T47D (cell line): ENCODE measurements at places on chromosomes 4 and X.
A peak's percentile ranks its signal among the peaks of the same experiment; 100 is the strongest.

DNA sequence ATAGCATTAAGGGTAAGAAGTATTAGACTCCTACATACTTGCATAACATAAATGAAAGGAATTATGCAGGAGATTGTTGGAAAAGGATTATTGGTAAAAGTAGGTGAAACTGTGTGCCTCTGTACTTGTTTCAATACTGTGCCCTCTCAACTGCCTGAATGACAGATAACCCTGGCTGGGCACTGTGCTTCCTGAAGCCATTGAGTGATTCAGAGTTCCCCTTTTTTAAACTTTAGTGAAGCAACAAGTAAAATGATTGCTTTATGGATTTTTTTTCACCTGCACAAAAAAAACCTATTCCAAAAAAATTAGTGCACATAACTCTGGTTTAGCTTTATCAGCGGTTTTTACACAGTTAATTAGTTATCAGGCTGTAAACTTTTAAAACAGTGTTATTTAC is 204.8 kb downstream of the TRAM1L1 start:
- DNase-seq, result no peak

GRCh38 chr4:67545199-67546003 is at the start of gene CENPC:
Gene CENPC, minus strand, starts transcription at chr4:67545503. Its CDS starts 148 bp downstream, at chr4:67545355.
- peak; percentile 96 for DNase-seq

- DNase-seq, result no peak
These were observed 98.6 kb upstream of the TTC29 start for GRCh38 chr4:147044241-147044640.

DNA sequence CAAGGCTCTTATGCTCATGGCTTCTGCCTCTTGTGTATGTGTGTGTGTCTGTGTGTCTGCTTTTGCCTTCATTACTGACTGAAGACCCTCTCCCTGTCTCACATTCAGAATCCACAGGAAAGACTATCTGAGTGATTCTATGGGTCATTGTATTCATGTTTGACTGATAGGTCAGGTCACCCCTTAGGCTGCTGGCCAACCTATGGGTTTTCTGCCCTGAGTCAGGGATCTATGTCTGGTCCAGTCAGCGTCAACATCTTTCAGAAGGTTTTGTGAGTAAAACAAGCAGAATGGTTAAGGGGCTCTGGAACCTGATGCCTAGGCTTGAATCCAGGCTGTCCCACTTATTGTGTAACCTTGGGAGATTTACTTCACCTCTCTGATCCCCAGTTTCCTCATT is 30.5 kb downstream of the NHSL2 start:
- no peak for DNase-seq

GRCh38 chrX:12421918-12422317 is 283.6 kb downstream of the FRMPD4 start:
- DNase-seq, result no peak

GRCh38 chrX:18174971-18175370 is 45.7 kb downstream of the BEND2 start:
- no peak for DNase-seq

DNA sequence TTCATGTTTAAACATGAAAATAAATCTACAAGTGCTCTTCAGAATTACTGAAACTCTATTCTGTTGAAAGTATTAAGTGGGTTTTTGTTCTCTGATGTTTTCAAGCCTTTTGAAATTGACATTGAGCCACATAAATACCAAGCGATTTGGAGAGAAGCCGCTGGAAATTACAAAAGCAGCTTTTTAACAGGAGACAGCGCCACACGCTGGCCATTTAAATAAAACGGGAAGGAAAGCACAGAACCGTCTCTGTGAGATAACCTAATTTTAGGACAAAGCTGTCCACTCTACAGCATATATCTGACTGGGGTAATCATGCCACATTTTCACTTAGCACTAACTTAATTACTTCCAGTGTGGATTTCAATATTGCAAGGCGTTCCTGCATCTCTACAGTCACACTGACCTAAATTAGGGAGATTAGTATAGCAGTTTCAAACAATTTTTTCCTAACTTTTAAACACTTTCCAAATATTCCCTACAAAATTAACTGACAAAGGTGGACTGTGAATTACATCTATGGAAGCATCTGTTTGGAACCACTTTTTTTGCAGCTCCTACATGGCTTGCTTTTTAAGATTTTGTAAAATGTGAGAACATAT is 6.8 kb upstream of the ANOS1 start:
- DNase-seq, result no peak

GRCh38 chr4:25029479-25030276 is 1.1 kb downstream of the LGI2 start:
- DNase-seq, result no peak

DNA sequence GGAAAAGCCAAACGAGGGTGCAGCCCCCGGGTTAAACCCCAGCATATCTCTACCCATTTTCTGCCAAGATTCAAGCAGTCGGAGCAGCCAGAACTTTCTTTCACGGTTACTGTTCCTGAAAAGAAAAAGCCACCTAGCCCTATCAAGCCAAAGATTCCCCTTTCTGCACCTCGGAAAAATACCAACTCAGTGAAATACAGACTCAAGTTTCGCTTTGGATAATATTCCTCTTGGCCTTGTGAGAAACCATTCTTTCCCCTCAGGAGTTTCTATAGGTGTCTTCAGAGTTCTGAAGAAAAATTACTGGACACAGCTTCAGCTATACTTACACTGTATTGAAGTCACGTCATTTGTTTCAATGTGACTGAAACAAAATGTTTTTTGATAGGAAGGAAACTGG is 20.0 kb downstream of the FGF5 start:
- no peak for DNase-seq

DNA sequence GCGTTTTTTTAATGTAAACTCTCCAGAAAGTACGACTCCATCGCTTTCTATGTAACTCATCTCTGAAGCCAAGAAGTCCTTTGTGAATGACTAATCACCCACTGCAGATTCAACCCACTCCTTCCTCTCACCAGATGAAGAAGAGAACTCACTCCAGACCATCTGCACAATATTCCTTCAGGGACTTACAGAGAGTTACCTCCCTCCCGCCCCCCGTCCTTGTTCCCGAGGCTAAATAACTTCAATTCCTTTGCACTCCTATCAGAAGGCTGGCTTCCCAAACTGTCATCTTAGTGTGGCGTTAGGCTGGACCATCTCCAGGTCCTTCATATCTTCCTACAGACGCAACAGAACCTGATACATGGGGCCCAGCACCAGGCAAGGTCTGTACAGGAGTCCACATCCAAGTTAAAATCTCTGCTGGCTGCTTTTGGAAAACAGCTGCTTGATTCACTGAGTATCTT is 82.4 kb downstream of the AFAP1 start:
- DNase-seq, result no peak

- no peak for DNase-seq
These were observed 3.0 kb downstream of the PLP2 start for GRCh38 chrX:49174723-49175122.

DNA sequence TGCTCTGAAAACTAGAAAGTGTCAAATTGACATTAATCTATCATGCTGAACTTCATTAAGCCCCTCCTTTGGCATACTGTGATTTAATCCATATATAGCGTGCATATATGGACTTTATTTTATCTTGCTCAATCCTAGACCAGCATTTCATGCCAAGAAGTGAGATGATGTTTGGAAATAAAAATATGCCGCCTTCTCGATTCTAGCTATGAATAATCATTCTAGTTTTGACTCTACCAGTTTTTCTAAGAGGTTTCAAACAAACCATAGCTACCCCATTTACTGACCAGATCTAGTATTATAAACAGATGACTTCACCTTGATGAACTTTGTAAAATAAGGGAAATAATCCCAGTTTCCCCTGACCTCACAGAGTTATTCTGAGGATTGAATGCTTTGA is 95.0 kb downstream of the ARX start:
- no peak for DNase-seq

DNA sequence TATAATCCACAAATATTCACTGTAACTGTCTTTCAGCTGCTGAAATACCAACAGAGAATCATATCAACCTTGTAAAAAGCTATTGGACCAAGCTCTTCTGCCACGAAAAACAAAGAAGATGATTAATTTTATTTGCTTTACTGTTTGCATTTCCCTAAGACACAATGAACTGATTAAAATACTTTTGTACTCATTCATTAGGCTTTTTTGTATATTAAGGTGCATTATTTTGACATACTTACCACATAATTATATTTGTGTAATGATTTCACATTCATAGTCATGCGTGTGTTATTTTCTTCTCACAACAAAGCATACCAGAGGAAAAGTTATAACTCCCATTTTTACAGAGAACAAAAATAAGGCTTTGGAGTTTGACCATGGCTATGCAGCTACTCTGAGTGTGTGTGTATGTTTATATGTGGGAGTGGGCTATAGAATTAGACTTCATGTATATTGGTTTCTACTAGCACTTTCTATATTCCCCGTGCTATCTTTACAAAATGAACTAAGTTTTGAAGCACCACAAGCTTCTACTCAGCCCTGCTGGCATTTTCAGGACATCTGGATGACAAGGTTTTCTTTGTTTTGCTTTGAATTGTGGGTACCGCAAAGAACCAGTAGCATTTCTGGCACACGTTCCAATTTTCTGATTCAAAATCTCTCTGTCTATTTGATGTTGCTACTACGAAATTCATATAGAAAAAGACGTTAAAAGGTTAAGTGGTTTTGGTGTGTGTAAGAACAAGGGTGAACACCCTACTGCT is 11.0 kb upstream of the FGF5 start:
- no peak for DNase-seq

- peak; percentile 59 for DNase-seq
These were observed 37.4 kb downstream of the LHFPL1 start for GRCh38 chrX:112642349-112642748.

GRCh38 chr4:174107746-174108354 is 175.6 kb downstream of the FBXO8 start:
- DNase-seq, result no peak

DNA sequence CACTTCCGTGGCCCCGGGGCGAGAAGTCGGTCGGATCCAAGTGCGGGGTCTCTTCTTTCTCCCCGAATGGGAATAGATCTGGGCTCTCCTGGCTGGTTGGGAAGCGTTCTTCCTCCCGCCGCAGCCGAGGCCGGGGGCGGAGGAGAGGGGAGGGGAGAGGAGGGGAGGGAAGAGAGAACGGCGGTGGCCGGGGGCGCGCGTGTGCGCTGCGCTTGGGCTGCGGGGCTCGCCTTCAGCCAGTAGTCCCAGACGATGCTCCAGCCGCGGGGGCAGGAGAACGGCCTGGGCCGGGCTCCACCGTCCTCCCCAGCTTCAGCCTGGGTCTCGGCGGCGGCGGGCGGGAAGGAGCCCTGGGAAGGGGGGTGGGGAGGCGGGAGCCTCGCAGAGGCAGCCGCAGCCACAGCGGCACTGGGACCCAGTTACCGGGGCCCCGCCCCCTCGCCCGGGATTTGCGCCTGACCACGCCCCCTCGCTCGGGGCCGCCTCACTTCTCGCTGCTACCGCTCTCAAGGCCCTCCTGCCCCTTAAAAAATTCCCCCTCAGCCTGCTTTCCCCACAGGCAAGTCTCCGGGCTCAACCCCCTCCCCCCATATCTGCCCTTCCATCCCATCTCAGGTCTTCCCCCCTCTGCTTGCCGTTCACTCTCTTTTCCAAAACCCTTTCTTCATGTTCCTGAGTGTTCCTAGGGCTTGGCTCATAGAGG is at the start of gene FGD1:
FGD1 (minus strand) TSS at position 421 of the 703 bp plus-strand sequence. CDS start 802 bp downstream, outside the sequence.
- peak; percentile 85 for DNase-seq

DNA sequence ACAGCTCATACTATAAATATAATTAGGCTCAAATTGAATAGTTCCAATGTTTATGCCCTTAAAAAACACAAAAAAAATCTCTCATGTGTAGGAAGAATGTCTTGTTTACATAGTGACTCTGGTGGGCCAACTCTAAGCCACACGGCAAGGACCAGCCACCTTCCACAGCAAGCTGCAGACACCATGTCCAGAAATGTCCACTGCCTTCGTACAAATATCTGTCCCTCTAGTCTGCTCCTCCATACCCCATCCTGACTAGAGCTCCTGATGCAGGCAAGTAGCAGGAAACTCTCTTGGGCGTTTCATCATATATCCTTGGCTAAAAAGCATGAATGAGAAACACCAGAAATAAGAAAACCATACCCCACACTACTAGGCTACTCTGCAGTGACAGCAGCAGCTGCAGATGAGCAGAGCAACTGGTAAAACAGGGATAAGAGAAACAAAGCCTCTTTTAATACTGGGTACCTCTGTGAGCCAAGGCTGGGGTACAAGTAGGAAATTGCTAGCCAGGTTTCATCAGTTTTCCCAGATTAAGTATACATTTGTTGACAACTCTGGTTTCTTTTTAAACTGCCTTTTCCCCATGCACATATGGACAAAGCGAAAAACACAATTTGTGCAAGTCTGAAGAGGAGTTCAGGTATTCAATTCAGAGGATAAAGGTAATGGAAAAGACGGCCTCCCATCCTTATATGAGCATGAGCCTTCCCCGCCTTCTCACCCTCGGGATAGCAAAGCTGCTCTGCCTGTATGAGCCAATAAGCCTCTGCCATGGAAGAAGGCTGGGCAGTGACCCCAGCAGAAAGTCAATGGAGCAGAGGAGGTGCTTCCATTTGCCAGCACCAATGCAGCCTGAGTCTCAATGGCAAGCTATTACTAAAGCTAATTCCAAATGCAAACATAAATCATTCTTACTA is 245.4 kb downstream of the DCLK2 start:
- DNase-seq, result no peak

DNA sequence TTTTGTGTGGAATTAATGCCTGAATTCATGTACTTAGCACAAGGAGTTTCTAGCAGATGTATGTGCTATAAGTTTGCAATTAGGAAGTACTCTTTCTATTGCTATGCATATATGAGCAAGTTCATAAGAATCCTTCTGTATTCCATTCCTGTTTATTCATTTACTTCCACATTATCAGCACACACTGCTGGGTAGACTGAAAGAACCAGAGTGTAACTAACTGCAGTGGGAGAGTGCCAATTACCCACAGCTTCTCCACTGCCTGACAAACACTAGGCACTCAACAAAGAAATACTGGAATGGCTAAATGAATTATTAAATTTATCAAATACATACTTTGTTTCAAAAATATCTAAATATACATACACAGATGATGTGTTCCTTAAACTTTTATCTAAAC is 219.6 kb downstream of the CAMK2D start:
- no peak for DNase-seq

DNA sequence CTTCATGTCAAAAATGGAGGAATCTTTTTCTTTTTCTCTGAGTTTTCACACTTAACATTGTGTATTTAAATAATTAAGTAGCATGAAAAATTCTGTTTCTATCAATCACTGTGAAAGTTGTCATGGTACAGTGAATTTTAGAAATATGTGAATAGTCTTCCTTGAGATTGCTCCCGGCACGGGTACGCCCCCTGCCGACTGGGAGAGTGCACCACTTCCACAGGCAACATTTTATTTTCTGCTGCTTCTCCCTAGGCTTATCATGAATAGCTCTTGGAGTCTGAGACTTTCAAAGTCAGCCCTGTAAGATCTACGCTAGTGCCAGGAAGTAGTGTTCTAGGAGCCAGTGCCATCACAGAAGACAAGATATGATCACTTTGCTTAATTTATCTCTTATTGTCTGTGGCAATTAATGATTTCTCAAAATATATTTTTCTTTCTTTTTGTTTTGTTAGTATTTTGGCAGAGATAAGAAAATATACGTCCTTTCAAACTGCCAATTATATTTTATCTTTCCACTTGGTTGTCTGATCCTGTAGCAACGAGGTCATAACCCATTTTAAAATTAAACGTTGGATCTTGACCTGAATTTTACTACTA is 763.8 kb upstream of the AADAT start:
- peak; percentile 65 for DNase-seq
